Nasal cavity respiratory epithelium epithelial cell of viscerocranial mucosa (primary cell): ENCODE measurements at places on chromosomes 12 and 14. TPM values are rescaled to one million over a fixed set of nuclear protein-coding genes. Genes with fewer than 3 reads are reported as not detected.

The TTC9 gene
- 5.8 and 7.3 TPM in 2 replicates for total RNA-seq

The CD27 gene
- not detected in 2 replicates for total RNA-seq

The SLC25A47 gene
- total RNA-seq, result 0.07 TPM in 1 of 2 replicates, not detected in the other

The CIDEB gene
- 1.0 and 2.8 TPM in 2 replicates for total RNA-seq

The BMP4 gene
- 0.50 TPM in 1 of 2 replicates, not detected in the other for total RNA-seq
